SK-N-DZ (cell line): ENCODE measurements at places on chromosomes 16 and 17.

DNA sequence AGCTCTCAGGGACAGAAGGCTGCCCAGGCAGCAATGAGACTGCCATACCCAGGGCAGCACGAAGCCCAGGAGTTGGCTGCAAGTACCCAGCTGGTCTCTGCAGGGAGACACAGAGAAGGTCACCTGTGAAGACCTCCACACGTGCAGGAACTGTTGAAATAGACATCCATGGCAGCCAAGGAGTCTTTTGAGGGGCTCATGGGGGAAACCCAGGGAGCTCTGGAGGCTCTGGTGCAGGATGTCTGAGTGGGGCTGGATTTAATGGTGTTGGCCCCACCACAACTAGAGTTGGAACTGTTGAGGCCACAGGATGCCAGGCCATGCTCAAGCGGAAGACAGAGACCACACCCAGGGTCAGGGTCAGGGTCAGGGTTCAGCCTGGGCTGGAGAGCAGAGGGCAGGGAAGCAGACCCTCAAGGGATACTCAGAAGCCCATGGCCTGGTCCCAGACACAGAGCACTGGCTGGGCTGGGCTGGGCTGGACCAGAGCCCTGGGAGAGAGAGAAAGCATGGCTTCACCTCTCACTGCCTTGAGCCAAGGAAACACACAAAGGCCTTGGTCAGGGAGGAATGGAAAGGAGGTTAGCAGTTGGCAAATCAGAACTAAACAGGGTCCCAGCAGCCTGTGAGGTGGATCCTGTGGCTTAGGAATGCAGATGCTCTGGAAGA lies 21.4 kb downstream of the PITPNM3 start:
- no peak for DNase-seq

DNA sequence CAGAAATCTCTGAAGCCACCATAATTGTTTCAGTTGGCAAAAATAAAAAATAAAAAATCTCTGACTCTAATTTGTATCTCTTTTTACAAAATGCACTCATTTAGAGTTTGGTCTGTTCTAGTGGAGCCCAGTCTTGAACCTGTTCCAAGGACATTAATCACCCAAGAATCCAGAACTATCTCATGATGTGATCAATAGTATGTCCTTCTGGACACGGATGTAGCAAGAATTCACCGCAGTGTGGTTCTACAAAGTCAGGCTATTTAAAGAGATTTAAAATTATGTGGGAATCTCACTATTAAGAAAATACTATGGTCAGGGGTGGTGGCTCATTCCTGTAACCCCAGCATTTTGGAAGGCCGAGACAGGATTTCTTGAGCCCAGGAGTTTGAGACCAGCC lies 21.8 kb upstream of the ANKFN1 start:
- no peak for DNase-seq

GRCh38 chr17:55284001-55284884 lies 19.5 kb downstream of the HLF start:
- DNase-seq = no peak

DNA sequence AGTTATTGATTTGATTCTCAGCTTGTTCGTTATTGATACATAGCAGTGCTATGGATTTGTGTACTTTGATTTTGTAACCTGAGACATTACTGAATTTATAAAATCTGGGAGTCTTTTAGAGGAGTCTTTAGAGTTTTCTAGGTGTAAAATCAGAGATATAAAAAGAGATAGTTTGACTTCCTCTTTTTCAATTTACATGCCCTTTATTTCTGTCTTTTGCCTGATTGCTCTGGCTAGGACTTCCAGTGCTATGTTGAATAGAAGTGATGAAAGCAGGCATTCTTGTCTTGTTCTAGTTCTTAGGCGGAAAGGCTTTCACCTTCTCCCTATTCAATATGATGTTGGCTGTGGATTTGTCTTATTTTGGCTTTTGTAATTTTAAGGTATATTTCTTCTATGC lies 106.2 kb downstream of the PHKB start:
- no peak for DNase-seq

DNA sequence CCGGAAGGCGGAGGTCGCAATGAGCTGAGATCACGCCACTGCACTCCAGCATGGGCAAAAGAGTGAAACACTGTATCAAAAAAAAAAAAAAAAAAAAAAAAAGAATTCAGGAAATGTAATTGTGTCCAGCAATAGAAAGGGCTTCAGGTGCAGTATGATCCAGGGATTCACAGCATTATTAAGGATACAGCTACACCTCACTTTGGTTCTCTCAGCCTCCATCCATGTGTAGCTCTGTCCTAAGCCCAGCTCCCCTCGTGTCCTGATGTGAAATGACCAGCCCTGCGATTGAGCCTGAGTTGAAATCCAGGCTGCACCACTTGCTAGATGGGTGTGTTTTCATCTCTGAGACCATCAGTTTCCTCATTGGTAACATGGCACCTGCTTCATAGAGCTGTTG lies 3.0 kb downstream of the SLC5A10 start:
- no peak for DNase-seq

GRCh38 chr17:52156576-52157570 lies 1.6 kb downstream of the CA10 start:
- no peak for DNase-seq

- DNase-seq = no peak
Observed at GRCh38 chr17:12302711-12303110, 282.0 kb downstream of the MAP2K4 start.

- no peak for DNase-seq
Observed at GRCh38 chr16:4488499-4488967, 12.3 kb downstream of the HMOX2 start.
